ENCODE measurements at places on chromosomes 3 and 15.

DNA sequence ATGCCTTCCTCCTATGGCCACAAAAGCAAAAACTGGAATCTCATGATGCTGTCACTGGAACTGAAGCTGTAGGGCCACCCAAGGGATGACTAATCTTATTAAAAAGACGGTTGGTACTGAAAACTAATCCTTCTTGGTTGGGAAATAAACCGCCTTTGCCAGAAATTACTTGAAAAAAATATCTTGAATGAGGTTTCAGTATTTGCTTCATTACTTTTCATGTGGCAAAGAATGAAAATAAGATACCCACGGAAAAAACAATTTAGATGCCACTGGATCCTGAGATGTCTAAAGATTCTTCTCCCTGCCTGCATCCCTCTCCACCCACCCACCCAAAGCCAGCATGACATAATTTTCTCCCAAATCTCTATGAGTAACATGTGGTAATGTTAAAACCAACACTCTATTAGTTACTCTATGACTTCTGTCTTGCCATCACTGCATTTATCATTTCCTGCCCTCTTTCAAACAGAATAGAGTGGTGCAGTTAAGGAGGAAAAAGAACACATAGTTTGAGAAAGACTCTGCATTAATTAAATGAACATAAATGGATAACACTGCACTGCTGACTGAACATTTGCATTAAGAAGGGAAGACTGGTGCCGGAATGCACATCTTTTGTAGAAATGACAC lies 111.8 kb upstream of the DPH6 start:
- no peak for DNase-seq

DNA sequence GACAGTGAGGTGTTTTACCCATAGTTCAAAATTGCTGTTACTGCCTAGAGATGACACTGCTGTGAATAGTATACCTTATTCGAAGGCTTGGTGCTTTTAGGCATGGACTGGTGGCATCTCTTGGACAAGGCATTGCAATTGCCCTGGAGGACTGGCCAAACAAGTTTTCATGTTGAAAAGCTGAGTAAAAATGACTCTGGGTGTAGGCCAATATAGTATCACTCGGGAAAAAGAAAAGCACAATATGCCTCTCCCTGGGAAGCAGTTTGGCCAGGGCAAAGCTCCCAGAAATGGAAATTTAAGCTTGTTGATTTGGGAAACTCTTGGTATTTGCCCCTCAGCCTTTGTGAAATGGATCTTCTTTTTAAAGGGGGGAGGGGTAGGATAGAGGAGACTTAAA lies 54.8 kb downstream of the ZNF609 start:
- no peak for DNase-seq

DNA sequence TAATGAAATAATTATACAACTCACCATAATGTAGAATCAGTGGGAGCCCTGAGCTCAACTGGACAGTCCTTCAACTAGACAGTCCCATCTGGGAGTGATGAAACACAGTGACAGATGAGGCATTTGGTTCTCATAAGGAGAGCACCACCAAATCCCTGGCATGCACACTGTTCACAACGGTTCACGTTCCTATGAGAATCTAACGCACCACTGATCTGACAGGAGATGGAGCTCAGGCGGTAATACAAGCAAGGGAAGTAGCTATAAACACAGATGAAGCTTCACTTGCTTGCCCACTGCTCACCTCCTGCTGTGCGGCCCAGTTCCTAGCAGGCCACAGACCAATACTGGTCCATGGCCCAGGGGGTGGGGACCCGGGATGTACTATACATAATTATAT lies 17.0 kb downstream of the PRKAR2A start:
- no peak for DNase-seq

DNA sequence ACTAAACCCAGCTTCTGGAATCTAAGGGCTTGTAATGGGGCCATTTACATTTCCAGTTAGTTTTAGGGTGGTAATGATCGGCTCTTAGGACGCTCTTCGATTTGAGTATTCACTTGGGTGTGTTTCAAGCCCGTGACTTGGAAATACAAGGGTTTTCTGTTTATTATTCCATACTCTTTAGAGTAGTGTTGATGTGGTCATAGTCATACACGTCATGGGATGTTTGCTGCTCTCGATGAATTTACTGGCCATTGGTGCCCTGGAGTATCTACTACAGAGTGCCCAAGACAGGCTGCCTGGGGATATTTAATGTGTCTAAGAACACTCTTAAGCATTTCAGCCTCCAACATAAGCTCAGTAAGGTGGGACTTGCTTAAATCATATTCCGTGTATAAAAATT lies 64.1 kb downstream of the PTPRG start:
- no peak for DNase-seq

- DNase-seq: no peak
Measured at GRCh38 chr15:44812029-44812517, 75.7 kb downstream of the TRIM69 start.
